ENCODE measurements at places on chromosomes 5 and 9.

- DNase-seq: no peak
Measured at GRCh38 chr9:89530726-89531125, 32.8 kb upstream of the SEMA4D start.

- DNase-seq: no peak
Measured at GRCh38 chr5:33852319-33852718, 39.5 kb downstream of the ADAMTS12 start.

DNA sequence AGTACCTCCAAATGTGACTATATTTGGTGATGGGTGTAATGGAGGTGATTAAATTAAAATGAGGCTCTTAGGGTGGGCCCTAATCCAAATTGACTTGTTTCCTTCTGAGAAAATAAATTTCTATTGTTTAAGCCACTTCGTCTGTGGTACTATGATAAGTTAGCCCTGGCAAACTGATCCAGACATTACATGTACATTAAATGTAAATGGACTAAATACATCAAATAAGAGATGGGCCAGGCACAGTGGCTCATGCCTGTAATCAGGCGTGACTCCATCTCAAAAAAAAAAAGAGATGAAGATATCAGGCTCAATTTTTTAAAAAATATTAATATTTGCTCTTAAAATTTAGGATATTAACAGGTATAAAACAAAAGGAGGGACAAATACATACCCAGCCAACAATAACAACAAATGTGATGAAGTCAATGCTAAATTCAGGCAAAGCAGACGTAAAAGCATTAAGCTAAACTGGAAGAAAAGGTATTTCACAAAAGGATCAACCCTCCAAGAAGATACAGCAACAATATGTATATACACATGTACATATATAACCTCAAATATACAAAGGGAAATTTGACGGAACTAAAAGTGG is 5.5 kb upstream of the OR2V1 start:
- DNase-seq: no peak

GRCh38 chr9:106423575-106423974 is 439.4 kb upstream of the ZNF462 start:
- no peak for DNase-seq

DNA sequence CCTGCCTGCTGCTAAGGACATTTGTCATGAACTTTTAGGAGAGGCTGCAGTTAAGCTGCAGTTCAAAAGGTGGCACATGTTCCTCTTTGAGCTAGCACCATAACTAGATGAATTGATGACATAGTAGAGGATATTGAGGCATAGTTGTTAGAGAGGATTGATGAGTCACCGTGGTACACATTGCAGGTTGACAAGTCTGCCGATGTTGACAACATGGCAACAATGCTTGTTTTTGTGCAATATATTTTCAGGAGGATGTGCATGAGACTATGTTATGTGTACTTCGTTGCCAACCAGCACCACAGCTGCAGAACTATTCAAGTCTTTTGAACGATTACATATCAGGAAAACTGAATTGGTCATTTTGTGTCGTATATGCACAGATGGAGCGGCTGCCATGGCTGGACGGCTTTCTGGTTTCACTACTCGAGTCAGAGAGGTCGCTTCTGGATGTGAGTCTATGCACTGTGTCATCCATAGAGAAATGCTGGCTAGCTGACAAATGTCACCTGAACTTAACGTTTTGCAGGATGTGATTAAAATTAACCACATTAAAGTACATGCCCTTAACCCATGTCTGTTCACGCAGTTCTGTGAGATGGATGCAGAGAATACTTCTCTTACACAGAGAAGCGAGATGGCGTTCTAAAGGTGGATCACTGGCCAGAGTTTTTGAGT is 24.2 kb downstream of the ANP32B start:
- DNase-seq: no peak

GRCh38 chr9:68678430-68678829 is 26.6 kb upstream of the PIP5K1B start:
- no peak for DNase-seq

DNA sequence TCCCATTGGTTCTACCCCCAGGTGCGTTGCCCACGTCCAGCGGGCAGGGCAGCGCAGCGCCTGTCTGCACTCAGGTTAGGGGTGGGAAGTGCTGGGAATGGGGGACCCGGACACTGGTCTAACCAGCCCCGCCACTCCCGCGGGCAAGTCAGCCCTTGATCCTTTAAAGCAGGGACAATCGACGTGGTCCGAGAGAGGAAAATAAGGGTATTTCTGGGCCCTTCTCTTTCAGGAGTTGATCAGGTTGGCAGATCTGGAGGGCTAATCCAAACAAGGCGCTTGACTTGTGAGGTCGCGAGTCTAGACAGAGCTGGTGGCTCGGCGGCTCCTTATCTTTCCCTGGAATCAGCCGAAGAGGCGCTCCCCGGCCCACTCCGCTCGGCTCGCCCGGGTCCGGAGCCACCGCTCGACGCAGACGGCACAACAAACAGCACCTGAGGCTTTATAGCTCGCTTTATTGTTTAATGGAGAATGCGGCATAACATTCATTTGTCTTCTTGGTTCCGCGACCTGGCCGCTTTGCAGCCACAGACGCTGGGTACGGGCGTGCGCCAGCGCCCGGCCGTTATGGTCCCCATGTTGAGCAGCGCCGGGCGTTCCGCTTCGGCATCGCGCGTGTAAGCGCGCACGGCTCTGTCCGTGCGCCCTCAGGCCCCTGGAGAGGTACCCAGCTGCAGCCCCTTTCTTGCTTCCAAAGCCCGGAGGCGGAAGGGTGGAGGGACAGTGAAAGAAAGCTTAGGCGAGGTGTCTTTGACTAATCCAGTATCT is 15.8 kb downstream of the ISL1 start:
- DNase-seq: no peak

DNA sequence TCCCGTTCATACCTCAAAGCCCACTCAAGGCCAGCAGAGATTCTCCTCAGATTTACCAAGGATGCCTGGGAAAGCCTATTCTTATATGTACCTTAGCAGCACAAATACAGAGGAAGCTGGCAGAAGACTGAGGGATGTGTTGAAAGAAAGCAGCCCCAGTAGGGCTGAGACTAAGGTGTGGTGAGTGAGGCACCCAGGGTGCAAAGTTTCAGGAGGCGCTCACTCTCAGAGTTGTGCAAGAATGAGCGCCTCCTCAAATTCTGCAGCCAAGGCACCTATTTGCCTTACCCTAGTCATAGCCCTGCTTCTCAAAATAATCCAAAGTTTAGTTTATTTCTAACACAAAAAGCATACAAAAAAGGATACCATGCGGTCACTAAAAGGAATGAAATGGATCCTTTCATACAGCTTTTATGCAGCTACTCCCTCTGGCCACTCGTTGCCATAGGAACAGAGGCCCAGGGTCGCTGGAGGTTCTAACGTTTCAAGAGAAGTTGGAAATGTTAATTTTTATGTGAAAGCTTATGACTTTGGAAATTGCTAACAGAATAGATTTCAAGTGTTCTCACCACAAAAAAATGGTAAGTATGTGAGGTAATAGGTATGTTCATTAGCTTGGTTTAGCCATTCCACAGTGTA is 79.7 kb upstream of the SMIM23 start:
- no peak for DNase-seq

DNA sequence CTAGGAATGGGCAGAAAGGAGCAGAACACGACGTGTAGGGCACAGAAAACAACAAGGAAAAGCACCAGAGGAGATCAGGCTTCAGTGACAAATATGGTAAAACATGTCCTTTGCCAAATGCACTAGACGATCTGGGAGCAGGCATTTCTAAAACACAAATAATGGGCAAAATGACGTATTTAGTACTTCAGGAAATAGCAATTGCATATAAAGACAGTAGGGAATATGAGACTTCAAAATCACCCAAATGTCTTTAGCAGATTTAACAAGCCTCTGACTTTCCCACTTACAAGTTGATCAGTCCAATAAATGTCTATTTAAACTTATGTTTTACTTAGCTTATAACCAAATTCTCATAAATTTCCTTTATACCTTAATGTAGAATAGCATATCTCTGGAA is 969.6 kb upstream of the C9orf72 start:
- DNase-seq: no peak

GRCh38 chr9:18554244-18554643 is 80.3 kb downstream of the ADAMTSL1 start:
- no peak for DNase-seq

- DNase-seq: no peak
Measured at GRCh38 chr5:141611289-141611688, 7.5 kb downstream of the DIAPH1 start.

DNA sequence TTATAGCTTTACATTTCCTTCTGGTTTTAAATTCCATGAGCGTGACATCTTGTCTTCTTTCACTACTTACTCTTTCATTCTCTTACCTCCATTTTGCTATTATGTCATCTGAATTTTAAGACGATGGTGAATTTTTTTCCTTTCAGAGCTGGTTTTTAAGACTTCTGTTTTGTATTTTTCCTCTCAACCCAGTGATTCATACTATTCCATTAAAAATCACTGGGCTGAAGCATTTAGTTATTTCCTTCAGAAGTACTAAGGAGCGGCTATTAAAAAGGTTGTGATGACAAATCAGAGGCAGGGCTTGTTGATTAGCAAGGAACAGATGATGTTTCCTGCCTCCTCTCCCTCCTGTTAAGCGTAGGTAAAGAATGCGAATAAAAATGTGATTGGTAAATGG is 16.5 kb downstream of the AGXT2 start:
- no peak for DNase-seq

DNA sequence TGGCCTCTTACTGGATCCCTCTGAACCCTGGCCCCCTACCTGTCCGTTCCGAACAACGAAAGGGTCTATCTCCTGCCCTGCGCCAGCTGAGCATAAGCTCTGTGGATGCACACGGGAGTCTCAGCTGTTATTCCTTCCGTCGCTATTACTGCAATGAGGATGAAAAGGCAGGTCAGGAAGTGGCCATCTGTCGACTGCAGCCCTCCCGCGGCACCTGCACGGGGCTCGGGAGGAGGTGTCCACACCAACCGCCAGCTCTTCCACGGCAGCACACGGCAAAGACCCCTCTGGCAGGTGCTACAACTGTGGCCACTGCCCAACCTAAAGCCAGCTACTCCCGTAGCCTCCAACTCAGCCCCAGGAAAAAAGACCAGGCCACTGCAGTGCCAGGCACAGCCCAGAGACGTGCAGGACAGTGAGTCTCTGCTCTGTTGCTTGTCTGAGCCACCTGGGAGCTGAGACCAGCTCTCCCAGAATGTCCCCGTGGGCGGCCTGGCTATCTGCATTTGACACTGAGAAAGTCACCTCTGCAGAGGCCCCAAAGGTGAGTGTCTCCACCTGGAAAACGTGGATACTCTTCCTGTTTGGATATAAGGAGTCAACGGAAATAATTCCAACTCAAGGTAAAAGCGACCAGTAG is 19.1 kb downstream of the CAMSAP1 start:
- DNase-seq: no peak

- DNase-seq: no peak
Measured at GRCh38 chr5:98206566-98206965, 566.9 kb upstream of the RGMB start.

GRCh38 chr5:109550077-109550476 is 139.7 kb upstream of the MAN2A1 start:
- DNase-seq: no peak

DNA sequence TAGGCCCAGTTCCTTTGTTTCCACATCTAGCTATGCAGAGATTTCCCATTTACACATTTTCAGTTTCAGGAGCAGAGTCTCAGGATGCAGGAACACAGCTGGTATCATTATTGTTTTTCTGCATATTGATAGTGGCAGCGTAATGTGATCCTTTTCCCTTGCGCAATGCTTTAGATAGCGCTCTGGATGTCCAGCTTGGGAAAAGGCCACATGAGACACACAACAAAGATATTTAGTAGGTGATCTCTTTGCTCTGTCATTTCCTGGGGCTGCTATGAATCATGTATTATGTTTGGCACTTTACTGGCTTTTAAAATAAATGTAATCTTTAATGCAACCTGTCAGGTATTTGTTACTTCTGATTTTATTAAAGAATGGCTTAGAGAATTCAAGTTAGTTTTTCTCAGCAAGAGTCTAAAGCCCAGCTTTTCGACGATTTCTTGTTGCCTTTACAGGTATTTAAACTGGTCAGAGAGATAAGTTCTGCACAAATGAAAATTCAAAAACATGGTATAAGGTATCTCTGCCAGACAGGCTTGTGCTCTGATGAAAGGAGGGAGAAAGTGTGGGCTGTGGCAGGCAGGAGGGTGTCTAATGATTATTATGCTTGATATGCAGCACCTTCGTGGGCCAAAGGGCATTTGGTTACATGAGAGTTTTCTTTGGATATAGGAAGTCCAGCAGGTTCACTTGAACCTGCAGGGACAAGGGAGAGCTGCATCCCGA is 42.2 kb downstream of the PTTG1 start:
- DNase-seq: no peak

- DNase-seq: no peak
Measured at GRCh38 chr5:165360784-165361542, 1855.5 kb downstream of the MAT2B start.

DNA sequence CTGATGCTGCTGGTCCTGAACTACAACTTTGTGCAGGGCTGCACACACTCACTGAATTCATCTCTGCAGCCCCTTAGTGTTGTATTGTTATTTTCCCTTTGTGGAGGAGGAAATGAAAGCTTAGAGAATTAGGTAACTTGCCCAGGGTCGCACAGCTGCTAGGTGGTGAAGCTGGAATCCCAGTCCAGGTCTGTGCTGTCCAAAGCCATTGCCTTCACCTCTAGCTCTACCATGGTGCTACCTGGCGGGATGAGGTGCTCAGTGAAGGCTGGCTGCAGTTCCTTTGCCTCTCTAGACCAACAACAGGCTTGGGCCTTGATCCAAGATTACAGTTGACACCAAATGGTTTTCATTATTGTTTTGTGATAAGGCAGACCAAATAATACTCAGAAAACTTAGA is 177.8 kb upstream of the PITX1 start:
- DNase-seq: no peak

- DNase-seq: no peak
Measured at GRCh38 chr5:638501-639252, 26.5 kb downstream of the CEP72 start.

GRCh38 chr5:126449751-126450271 is 26.6 kb downstream of the GRAMD2B start:
- no peak for DNase-seq

DNA sequence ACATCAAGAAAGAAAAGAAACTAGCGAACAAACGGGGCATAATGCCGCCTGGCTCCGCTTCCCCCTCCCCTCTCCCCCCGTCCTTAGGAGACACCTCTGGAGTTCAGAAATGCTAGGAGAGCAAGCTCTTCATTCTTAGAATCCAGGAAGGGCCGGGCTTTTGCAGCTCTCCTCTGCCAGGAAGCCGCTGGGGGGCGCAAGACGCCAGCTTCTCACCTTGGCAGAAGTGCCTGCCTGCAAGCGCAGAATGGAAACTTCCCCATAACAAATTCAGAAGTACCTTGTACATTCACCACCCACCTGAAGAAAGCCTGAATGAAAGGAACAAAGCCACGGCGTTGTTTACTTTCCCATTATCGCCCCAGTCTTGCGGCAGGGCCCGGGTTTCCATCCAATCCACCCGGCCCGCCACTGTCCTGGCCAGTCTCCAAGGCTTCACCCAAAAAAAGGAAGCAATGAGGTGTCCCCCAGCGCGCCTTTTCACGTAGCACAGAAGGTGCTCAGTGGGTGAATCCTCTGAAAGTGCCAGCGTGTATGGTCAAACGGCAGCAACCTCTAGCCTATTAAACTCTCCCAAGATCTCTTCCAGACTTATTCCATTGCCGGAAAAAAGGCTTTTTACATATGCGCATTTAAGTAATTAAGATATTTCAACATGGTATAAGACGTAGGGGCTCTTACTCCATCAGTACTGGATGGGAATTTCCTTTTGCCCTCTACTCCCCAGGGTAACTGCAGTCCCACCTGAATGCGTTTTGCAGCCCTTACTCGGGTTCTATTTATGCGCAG is 1.6 kb upstream of the GADD45G start:
- DNase-seq: peak; percentile 82

Measured in stimulated activated CD8-positive, alpha-beta memory T cell treated with anti-CD3 and anti-CD28 coated beads, Interleukin-15, amount 100 ng/mL, for 1 hour (primary cell).